ENCODE measurements at places on chromosomes 6 and 20.

GRCh38 chr20:2178318-2179232, 76.9 kb downstream of the STK35 start:
- no peak for DNase-seq

DNA sequence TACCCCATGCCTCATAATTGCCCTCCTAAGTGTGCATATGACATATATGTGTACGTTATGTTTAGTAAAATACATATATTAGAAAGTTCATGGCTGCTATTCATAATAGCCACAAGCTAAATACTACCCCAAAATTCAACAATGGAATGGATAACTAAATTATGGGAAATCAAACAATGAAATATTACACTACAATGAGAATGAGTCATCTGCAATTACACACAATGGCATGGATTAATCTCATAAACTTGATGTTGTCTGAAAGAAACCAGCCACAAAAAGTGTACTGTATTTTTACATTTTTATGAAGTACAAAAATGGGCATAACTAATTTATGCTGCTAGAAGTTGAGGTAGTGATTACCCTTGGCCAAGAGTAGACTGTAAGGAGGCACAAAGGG, 477.0 kb downstream of the HAO1 start:
- no peak for DNase-seq

DNA sequence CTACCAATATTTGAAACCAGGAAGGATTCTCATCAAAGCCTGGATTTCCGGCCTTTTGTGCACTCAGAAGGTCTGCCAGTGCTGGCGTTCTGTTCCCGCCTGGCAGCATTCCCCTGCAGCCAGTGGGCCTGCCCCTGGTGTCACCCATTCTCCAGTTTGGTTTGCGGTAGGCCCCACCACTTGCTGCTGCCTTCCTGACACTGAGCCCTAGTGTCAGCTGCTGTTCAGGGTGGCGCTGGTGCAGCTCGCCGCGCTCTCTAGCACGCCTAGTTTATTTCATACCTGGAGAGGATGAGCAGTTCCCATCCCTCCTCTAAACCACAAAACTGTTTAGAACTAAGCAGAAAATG, 9.5 kb downstream of the NPEPL1 start:
- DNase-seq, result no peak

DNA sequence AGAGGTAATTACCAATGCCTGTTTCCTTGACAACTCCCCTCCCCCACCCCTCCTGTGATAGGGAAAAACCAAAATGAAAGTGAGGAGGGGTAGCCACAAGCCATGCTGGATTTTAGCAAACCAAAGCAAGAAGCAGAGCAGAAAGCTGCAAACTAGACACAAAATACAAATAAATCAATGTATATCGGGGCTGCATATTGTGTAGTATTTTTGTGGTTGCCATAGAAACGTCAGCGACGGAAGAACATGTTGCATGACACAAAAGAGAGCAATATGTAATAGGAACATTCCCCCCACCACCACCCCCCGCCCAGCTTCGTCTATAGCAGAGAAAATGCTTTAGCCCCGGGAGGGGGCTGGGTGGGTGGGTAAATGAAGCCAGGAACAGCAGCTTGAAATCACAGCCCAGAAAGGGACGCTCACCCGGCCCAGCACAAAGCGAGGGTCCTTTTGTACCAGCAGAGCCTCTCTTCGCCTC, 548 bp downstream of the AGPAT4 start:
- DNase-seq, result no peak

DNA sequence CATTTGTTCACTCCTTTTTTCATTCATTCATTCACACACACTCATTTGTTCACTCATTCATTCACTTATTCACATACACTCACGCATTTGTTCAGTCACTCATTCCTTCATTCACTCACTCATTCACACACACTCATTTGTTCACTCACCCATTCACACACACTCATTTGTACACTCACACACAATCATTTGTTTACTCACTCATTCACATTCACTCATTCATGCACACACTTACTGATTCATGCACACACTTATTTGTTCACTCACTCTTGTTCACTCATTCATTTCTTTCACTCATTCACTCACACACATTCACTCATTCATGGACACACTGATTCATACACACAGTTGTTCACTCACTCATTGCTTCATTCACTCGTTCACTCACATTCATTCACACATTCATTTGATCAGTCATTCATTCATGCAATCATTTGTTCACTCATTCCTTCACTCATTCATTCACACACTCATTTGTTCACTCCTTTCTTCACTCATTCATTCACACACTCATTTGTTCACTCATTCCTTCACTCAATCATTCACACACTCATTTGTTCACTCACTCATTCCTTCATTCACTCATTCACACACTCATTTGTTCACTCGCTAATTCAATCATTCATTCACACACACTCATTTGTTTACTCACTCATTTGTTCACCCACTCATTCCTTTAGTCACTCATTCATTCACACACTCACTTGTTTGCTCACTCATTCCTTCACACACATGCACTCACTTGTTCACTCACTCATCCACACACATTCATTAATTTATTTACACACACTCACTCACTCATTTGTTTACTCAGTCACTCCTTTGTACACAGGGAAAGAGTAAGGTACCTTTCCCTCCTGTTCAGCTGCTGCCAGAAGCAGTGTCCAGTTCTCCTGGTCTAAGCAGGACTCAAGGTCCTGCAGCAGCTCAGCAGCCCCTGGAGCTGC, 50.7 kb upstream of the BHLHE23 start:
- no peak for DNase-seq

GRCh38 chr6:124977067-124977908, 15.1 kb downstream of the RNF217 start:
- no peak for DNase-seq

GRCh38 chr6:157456524-157456829, 75.5 kb downstream of the ZDHHC14 start:
- DNase-seq, result no peak

GRCh38 chr6:47476781-47477496, 650 bp upstream of the CD2AP start:
- DNase-seq, result no peak

DNA sequence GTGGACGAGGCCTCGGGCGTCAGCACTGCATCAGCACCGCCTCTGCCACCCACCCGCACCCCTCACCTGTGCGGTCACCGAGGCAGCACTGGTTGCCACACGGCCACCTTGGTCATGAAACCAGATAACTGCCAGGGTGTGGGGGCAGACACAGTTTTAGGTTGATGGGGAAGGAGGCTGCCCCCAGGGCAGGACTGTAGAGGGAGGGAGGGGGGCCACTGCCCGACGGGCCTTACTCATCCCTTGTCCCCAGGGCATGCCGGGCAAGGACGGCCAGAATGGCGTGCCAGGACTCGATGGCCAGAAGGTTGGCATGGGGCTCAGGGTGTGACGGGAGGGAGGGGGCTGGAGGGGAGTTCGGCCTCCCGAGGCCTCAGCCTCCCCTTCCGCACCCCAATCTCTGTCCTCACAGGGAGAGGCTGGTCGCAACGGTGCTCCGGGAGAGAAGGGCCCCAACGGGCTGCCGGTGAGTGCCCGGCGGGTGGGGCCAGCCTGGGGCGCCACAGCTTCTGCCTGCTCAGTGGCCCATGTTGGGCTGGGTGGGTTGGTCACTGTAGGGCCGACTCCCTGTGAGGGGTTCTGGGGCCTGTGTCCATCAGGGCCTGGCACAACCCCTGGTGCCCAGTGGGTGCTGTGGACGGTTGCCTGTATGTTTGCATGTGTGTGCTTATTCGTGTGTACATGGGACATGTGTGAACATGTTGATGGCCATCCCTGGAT, 11.8 kb downstream of the COL9A3 start:
- no peak for DNase-seq

GRCh38 chr20:47262365-47263013, 94.0 kb downstream of the ZMYND8 start:
- no peak for DNase-seq

DNA sequence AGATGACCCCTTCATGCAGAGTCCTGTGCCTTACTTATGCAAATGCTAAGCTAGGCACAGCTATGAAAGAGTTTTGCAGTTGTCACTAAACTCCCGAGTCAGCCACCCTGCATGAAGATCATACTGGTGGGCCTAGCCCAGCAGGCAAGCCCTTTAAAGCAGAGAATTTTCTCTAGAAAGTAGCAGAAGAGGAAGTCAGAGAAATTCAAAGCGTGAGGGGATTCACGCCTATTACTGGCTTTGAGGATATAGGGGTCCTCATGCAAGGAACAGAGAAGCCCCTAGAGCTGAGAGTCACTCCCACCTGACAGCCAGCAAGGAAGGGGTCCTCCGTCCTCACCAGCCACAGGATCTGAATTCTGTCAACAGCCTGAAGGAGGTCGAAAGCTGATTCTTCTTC, 54.6 kb downstream of the MYB start:
- no peak for DNase-seq

DNA sequence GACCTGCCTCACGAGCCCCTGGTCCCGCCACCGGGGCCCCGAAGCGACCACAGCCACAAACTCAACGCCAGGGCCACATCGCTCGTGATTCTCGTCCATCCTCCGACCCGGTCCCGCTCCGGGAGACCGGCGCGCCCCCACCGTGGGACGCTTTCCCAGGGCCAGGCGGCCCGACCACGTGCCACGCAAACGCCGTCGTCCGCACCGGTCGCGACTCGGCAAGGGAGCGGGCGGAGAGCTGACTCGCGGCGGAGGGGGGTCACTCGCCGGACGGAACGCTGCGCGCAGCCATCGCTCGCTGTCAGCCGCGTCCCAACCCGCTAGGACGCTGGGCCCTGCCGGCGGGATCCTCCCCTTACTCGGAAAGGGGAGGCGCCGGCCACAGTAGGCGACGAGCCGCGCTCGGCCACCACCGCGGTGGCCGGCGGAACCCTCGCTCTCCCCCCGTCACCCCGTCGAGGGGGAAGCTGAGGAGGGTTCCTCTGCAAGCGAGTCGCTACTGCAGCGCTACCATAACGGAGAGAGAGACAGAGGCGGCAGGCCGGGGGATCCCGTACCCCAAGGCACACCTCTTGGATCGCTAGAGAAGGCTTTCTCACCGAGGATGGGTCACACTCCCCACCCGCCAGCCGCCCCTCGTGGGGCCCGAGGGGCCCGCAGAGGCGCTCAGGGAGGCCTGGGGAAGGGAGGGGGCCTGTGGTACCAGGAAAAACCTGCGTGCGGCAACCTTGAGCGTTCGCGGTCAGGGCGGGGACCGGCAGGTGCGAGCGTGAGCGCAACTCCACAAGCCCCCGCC, 511.8 kb upstream of the ZNF337 start:
- no peak for DNase-seq

GRCh38 chr20:10902576-10903282, 228.9 kb upstream of the JAG1 start:
- DNase-seq, result no peak

GRCh38 chr20:37417617-37418467, 71.9 kb downstream of the SRC start:
- no peak for DNase-seq

GRCh38 chr6:95576218-95576997, 927 bp upstream of the MANEA start:
- no peak for DNase-seq

GRCh38 chr20:49712646-49712995, 1.1 kb downstream of the B4GALT5 start:
- no peak for DNase-seq

- no peak for DNase-seq
Measured at GRCh38 chr6:41092421-41093140, 19.8 kb downstream of the NFYA start.

DNA sequence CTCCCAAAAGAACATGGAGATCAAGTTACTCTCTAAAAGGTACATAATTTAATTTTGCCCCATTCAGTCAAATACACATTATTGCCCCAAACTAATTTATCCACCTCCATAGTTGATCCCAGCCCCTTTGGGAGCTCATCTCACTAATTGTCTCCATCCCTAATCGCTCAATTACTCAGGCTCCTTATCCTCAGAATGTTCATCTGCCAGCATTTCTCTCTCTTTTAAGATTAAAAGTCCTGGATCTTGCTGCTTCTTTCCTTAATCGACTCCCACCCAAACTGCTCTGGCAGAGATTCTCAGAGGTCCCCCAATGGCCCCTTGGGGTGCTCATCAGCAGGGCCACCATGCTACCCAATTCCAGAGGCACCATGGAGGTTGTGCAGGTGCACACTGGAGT, 18.4 kb upstream of the NNAT start:
- DNase-seq, result no peak

DNA sequence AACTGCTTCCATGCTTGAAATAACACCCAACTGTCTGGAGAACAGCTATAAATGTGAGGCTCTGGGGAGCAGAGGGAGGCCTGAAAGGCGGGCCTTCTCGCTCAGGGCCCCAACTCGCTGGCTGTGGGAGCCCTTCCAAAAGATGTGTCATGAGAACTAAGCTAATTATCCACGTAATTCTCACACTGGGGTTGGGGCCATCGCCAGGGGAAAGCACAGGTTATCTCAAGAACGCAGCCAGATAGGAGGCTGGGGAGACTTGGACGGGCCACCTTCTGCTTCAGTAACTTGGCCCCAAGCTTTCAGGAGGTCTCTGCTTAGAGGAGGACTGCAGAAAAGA, 1.6 kb downstream of the PXDC1 start:
- DNase-seq, result peak; percentile 33

GRCh38 chr6:46291275-46291633, 120.5 kb upstream of the ENPP5 start:
- DNase-seq, result no peak

GRCh38 chr6:125987026-125987617, 782 bp downstream of the TRMT11 start:
- no peak for DNase-seq

- no peak for DNase-seq
Measured at GRCh38 chr6:119511024-119511423, 161.5 kb upstream of the MAN1A1 start.

GRCh38 chr20:19628570-19629134, 129.4 kb upstream of the RIN2 start:
- DNase-seq, result peak; percentile 19

GRCh38 chr6:54193560-54193959, 82.3 kb downstream of the MLIP start:
- no peak for DNase-seq

- DNase-seq, result no peak
Measured at GRCh38 chr20:25278636-25279361, 30.9 kb downstream of the PYGB start.

DNA sequence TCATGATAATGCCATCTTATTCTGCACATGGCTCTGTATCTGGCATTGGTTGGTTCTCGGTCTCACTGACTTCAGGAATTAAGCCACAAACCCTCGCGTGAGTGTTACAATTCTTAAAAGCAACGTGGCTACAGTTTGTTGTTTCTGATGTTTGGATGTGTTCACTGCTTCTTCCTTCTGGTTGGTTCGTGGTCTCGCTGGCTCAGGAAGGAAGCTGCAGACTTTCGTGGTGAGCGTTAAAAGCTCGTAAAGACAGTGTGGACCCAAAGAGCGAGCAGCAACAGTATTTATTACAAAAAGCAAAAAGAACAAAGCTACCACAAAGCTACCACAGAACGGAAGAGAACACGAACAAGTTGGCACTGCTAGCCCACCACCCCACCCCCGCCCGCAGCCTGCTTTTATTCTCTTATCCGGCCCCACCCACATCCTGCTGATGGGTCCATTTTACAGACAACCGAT, 51.1 kb downstream of the MYLIP start:
- no peak for DNase-seq

DNA sequence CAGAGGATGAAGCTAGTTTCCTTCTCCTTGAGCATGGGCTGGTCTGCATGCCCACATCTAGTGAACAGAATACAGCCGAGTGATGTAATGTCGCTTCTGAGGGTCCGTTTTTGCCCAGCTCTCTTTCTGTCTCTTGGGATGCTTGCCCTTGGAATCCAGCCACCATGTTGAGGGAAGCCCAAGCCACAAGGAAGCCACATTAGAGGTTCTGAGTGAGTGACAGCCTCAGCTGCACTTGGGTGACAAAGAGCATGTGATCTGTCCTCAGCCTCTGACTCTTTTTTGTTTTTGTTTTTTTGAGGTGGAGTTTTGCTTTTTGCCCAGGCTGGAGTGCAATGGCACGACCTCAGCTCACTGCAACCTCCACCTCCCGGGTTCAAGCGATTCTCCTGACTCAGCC, 100.6 kb upstream of the SALL4 start:
- DNase-seq, result no peak

Measured in skeletal muscle cell (primary cell).